ENCODE measurements at places on chromosomes 4 and X. TPM values are rescaled to one million over a fixed set of nuclear protein-coding genes. Genes with fewer than 3 reads are reported as not detected.

DNA sequence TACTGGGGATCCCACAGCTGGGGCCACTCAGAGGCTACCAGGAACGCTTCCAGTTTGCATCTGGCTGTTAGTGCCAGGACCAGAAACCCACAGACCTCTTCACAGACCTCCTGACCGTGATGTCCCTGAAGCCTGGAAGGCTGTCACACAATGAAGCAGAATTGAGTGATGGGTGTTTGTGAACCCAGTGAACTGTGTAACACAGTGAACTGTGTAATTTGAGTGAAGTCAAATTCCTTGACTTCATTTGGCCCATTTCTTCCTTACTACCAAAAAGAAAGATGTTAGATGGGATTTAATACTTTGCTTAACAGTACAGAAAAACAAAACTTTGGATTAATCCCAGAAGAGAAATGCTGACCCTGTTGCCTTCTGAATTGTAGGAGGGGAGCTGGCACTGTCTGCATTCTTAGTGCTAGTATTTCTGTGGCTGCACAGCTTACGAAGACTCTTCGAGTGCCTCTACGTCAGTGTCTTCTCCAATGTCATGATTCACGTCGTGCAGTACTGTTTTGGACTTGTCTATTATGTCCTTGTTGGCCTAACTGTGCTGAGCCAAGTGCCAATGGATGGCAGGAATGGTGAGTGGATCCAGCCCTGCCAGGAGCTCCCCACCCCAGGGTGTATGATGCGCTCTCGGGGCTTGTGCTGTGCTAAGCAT lies 17.8 kb downstream of the SRD5A3 start:
- no peak overlapping the region for H3K4me3 ChIP-seq
- H3K27ac ChIP-seq, result no peak overlapping the region
- no peaks in the 10 kb centered on the region for H3K27me3 ChIP-seq
- H3K36me3 ChIP-seq, result peaks cover 14% of the 10 kb centered on the region
- no peak for DNase-seq

DNA sequence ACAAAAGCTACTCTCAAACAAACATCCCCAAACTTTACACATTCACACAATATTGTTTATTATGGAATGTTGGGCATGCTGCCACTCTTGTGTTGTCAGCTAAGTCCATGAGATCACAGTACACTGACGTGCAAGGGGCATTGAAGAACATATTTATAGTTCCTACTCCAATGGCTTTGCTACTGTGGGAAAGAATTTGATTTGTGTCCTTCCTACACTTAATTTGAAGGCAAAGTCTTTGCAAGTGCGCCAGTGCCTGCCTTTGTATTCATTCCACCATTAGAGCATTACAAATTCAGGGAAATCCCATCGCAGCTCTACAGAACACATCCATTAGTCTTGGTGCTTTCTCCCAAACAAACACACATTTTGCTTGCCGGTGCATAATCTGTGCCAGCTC lies 45.4 kb upstream of the FTHL17 start:
- no peak overlapping the region for H3K4me3 ChIP-seq
- DNase-seq, result no peak
- H3K27me3 ChIP-seq, result no peaks in the 10 kb centered on the region
- no peaks in the 10 kb centered on the region for H3K4me1 ChIP-seq

GRCh38 chr4:10619220-10619619 lies 65.3 kb downstream of the CLNK start:
- DNase-seq, result no peak
- no peaks in the 10 kb centered on the region for H3K27me3 ChIP-seq
- H3K27ac ChIP-seq, result no peak overlapping the region
- no peaks in the 10 kb centered on the region for H3K4me1 ChIP-seq
- H3K4me3 ChIP-seq, result no peak overlapping the region
- no peaks in the 10 kb centered on the region for H3K36me3 ChIP-seq

DNA sequence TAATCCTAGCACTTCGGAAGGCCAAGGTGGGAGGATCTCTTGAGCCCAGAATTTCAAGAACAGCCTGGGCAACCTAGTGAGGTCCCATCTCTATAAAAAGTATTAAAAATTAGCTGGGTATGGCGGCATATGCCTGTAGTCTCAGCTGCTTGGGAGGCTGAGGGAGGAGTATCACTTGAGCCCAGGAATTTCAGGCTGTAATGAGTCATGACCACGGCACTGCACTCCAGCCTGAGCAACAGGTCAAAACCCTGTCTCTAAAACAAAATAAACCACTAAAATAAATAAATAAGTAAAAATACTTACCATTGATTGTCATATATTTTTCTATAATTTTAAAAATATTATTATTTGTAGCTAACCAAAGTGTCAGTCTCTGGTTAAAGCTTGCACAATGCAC lies 315.6 kb upstream of the SMIM31 start:
- H3K4me1 ChIP-seq, result no peaks in the 10 kb centered on the region
- H3K27me3 ChIP-seq, result no peaks in the 10 kb centered on the region
- no peak overlapping the region for H3K4me3 ChIP-seq
- no peak overlapping the region for H3K27ac ChIP-seq

GRCh38 chr4:21041708-21042107 lies 341.4 kb downstream of the PACRGL start:
- H3K4me3 ChIP-seq, result no peak overlapping the region
- no peak overlapping the region for H3K27ac ChIP-seq
- H3K36me3 ChIP-seq, result no peaks in the 10 kb centered on the region
- no peaks in the 10 kb centered on the region for H3K27me3 ChIP-seq

- peak; percentile 40 for DNase-seq
- no peak overlapping the region for H3K4me3 ChIP-seq
- H3K27me3 ChIP-seq, result no peaks in the 10 kb centered on the region
- no peaks in the 10 kb centered on the region for H3K36me3 ChIP-seq
- no peaks in the 10 kb centered on the region for H3K4me1 ChIP-seq
These were observed 215.3 kb upstream of the CTSO start for GRCh38 chr4:156169011-156169410.

GRCh38 chr4:56757821-56758411 lies 63.6 kb downstream of the SPINK2 start:
- H3K4me3 ChIP-seq, result no peak overlapping the region
- H3K4me1 ChIP-seq, result peaks cover 12% of the 10 kb centered on the region
- peak; percentile 89 for DNase-seq
- no peak overlapping the region for H3K27ac ChIP-seq

GRCh38 chr4:153222707-153223426 lies 18.6 kb downstream of the TRIM2 start:
- H3K27ac ChIP-seq, result no peak overlapping the region
- H3K27me3 ChIP-seq, result peaks cover 8% of the 10 kb centered on the region
- peak; percentile 56 for DNase-seq
- peak overlapping the region; percentile 90 for H3K4me3 ChIP-seq

GRCh38 chr4:151238477-151238876 lies 38.5 kb upstream of the PRSS48 start:
- no peak for DNase-seq
- H3K4me3 ChIP-seq, result no peak overlapping the region
- H3K27me3 ChIP-seq, result no peaks in the 10 kb centered on the region

Gene MGAT4D
- total RNA-seq, result not detected

Gene ZDHHC15
- 2.7 TPM for total RNA-seq

Gene PF4V1
- total RNA-seq, result not detected

Gene ADGRG4
- not detected for total RNA-seq

Gene C1GALT1C1
- 14.8 TPM for total RNA-seq

Gene TFE3
- 59.8 TPM for total RNA-seq
